ENCODE measurements at places on chromosomes 13 and 19. TPM values are rescaled to one million over a fixed set of nuclear protein-coding genes. Genes with fewer than 3 reads are reported as not detected.

DNA sequence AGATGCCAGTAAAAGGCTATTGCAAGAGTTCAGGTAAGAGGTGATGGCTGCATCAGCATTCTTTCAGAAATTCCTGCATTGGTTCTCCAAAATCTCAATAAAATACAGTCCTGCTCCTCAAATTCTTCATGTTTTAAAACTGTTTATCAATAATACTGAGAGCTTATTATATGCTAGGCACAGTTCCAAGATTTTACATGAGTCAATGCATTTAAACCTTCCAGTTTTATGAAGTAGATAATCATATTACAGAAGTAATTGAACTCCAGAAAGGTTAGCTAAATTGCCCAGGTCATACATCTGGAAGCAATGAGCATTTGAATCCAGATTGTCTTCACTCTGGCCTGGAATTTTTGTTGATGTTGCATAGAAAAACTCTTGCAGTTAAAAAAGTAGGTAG, 282.9 kb upstream of the SLITRK6 start:
- no peak for DNase-seq

GRCh38 chr19:4983346-4984105, 14.6 kb downstream of the KDM4B start:
- DNase-seq = no peak

- DNase-seq = no peak
Measured at GRCh38 chr19:51710163-51710562, 13.6 kb downstream of the HAS1 start.

DNA sequence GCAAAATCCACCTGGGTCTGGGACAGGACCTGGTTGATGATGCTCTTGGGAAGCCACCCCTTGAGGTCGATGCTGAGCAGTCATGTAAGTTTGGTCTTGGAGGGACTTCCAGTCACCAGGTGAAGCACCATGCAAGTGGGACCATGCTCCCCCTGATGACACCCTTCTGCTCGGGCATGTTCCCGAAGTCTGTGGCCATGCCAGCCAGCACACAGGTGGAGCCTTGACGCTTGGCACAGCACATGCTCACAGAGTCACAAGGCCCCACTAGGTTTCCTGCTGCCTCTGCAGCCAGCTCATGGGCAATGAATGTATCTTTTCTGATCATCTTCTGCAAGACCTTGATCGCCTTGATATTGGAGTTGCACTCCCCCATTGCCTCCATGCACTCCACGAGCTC, 1920.2 kb downstream of the PCDH9 start:
- DNase-seq = no peak

- no peak for DNase-seq
Measured at GRCh38 chr13:50136226-50136625, 121.0 kb downstream of the KCNRG start.

DNA sequence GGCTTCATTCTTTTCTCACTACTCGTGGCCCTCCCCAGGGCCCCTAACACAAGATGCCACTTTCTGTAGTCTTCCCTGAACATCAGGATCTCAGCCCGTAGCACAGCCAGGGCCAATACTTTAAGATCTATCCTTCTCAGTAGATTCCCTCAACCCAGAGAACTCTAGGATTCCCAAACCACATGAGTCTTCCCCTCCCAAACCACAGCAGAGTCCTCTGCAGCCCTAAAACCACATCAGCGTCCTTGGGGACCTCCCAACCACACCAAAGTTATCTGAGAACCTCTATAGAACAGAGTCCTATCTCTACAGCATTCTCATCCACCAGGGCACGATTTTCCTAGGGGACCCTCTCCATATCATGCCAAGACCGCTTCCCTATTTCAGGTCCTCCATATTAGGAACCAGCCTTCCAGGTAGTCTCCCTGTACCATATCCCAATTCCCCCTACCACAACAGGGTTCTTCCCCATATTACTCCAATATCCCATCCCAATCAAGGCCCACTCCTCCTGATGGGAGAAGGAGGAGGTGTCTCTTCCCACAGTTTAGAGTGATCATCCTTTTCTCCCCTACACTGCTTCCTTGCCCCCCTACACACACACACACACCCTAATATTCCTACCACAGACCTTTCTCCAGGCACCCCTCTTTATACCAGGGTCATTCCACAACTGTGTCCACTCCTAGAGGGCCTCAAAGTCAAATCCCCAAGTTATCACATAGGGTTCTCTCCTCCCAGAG, 1.4 kb downstream of the DYRK1B start:
- no peak for DNase-seq

GRCh38 chr19:37669450-37669914, 14.2 kb upstream of the ZFP30 start:
- no peak for DNase-seq

- no peak for DNase-seq
Measured at GRCh38 chr13:38090913-38091312, 221.3 kb upstream of the TRPC4 start.

Gene ZNF578
- not detected for polyA plus RNA-seq

Gene RETN
- polyA plus RNA-seq = not detected

Gene TRPM4
- polyA plus RNA-seq = 8.4 TPM
